ENCODE measurements at places on chromosomes 5 and 9.

DNA sequence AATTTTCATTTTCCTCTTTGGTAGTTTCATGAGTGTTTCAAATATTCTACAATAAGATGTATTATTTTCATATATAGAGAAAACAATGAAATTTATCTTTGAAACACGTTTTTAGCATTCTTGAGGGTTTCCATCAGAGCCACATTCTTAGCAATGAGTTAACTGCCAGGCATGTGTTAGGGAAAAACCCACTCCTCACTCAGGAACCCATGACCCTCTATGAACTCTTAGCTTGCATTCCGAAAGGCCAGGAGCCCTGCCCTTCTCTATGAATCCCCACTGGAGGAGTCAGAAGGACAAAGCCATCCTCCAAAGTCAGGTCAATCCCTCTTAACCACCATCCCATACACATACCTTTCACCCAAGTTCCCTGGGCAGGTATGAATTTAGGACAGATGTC is 57.5 kb downstream of the ADAMTS12 start:
- DNase-seq, result no peak

DNA sequence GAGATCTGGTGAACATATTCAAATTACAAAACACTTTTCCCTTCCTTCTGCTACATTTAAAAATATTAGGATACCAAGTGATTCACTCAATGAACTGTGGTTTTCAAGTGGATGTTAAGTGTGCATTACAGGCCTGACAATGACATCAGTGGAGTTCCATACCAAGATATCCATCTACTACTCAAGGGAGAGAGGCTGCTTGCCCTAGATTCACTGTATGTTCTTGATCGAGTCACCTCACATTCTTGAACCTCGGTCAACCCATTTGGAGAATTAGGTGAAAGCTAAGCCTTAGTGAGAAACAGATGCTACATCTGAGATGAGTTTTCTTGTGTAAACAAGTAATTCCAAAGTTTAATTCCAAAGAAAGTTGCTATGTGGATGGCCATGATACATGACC is 142.2 kb downstream of the FGF10 start:
- no peak for DNase-seq

DNA sequence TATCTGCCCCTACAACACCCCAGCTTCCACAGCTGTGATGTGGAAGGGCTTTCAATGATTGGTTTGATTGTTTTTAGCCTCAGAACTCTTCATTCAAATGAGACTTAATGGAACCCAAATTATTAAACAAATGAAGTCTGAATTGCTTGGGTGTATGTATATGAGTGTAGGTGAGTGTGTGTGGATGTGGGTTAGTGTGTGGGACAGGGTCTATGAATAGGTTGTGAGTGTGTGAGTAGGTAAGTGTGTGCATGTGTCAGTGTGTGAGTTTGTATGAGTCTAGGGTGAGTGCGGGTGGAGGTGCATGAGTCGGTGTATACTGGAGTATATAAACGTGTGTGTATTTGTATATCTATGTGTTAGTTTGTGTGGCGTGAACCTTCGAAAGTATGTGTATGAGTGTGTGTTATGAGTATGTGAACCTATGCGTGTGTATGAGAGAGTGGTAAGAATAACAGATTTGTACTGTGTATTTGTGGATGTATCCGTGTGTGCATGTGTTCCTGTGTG is 26.9 kb downstream of the COL15A1 start:
- no peak for DNase-seq

- no peak for DNase-seq
Measured at GRCh38 chr9:78866207-78867132, 569.5 kb downstream of the PSAT1 start.

DNA sequence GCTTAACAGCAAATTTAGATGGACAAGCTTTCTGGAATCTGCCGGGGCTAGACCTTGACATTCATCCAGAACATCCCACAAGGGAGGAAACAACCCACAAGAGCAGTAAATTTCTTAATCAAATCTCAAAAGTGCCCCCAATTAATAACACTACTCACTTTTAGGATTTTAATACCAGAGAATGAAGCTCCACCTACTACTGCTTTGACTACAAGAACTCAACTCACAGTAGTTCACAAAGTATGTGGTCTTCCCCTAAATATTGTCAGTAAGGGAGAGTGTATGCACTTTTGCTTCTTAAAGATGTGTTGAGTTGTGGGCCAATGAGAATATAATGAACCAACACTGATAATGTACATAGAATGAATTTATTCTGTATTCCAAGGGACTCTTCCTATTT is 94.7 kb downstream of the EBF1 start:
- DNase-seq, result no peak

DNA sequence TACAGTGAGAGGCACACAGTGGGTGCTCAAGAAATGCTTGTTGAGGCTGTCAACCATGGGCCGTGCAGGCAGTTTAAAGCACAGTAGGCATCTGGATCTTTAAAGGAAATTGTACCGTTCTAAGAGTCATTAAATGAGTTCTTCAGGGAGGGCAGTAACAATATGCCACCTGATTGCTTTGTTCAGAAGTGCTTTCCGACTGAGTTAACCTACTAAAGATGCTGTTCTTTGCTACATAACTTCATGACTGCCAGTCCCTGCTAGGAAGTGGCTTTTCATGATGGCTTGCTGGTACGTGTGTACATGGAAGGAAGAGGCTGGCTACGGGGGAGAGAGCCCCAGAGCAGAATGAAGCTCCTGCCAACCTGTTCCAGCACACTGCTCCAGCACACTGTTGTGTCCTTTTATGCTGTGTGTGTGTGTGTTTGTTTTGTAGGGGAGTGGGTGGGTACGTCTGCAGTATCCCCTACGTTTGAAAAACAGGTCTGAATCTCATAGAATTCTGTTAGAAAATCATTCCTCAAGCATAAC is 41.9 kb upstream of the PPP2R2B start:
- no peak for DNase-seq

DNA sequence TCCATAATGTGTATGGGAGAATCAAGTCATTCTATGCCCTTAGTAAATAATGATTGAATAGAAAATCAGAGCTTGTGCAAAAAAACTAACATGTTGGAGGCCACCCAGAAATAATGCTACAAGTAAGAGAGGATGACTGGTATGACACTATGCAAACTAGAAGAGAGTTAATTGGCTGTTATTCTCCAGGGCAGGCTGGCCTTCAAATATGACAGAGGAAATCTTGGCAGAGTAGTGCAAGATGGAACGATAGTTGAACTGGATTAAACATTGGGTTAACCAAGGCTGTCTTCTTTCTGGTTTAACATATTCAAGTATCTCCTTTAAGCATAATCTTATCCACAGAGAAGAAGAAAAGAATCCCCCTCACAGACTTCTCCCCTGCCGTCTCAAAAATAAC is 196.1 kb downstream of the MPDZ start:
- no peak for DNase-seq

DNA sequence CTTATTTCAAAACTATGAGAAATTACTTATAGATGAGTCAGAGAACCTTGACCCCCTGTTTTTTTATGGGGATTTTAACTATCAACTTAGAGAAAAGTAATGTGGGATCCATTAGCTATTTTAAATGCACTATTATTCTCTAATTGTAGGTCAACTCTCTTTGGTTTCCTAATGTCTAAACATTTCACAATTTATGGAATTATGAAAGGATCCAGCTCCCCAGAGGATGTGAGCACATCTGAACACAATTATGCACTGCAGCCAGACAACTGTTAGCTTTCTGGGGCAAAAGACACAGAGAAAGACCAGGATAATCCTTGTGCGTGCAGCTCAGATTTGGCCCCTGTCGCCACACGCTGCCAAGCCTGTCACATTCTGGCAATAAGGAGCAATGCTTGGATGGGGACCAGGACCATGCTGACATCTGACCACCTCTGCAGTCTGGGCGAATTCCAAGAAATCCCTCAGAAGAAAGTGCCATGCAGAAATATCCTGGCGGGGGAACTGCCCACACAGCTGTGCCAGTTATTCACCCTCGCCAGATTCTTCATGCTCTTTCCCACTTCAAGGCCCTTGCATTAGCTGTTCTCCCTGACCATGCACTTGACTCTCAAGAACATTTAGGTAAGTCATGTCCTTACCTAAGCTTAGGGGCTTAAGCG is 22.2 kb upstream of the CMBL start:
- no peak for DNase-seq

- no peak for DNase-seq
Measured at GRCh38 chr5:113375480-113376060, 59.2 kb downstream of the TSSK1B start.

DNA sequence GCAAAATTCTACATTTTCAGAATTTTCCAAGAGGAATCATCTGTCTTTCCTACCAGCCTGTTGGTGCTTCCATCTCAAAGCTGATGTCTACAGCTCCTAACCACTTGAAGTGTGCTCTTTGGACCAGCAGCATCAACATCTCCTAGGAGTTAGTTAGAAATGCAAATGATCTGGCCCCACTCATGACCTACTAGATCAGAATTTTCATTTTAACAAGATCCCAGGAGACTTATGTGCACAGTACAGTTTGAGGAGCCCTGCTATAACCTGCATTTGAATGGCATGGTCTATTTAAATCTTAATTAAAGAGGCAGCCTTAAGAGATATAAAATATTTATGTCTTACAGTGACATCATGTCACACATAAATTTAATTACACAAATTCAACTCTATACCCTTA is 33.8 kb downstream of the ITK start:
- no peak for DNase-seq

- DNase-seq, result no peak
Measured at GRCh38 chr9:132857616-132858342, 20.3 kb downstream of the AK8 start.

DNA sequence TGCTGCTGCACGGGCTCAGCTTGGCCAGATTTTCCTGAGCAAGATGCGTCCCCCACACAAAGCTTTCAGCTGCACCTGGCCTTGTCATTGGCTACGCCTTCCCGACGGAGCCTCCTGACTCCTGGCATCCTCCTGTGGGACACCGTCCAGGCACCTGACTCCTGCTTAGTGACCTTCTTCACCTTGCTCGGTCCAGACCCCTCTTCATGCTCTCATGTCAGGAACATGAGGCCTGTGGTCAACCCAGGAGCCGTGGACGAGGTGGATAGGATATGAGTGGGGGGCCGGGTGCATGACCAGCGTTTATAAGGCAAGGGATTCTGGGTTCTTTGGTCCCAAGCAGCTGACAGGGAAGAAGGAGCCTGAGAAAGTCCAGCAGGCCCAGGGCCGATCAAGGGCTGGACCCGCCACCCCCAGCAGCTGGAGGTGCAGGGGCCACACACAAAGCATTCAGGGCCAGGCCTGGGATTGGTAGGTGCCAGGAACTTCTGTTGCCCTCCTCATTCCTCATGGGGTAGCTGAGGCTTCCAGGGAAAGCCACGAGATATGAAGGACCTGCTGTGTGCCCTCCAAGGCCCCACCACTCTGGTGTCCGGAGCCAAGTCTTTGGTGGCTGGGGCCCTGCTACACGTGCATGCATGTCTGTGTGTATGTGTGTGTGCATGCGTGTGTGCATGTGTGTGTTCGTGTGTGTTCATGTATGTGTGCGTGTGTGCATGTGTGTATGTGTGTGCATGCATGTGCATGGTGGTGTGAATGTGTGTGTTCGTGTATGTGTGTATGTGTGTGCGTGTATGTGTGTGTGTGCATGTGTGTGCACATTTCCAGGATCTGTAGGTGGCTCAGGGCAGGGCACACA is 34.9 kb downstream of the SLC6A3 start:
- DNase-seq, result no peak

- no peak for DNase-seq
Measured at GRCh38 chr5:129716235-129716634, 31.7 kb upstream of the MINAR2 start.

DNA sequence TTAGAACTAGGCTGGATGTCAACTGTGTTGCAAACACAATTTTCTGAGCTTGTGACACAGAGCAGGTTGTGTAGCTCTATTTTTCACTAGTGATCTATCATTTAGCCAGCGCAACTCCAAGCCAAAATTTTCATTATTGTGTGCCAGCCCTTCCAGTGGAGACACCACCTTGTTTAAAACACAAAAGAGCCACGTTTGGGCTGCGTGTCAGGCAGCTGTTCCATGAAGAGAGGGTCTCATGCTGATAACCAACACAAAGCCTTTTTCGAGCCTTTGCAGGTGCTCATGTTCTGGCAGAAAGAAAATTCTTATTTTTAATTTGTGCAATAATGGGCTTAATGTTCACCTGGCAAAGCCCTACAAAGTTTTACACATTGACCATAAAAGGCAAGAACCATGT is 237.6 kb upstream of the RGMB start:
- no peak for DNase-seq

- DNase-seq, result no peak
Measured at GRCh38 chr5:127014573-127014972, 15.8 kb downstream of the MARCHF3 start.

- no peak for DNase-seq
Measured at GRCh38 chr5:33102551-33102950, 338.2 kb upstream of the TARS1 start.

DNA sequence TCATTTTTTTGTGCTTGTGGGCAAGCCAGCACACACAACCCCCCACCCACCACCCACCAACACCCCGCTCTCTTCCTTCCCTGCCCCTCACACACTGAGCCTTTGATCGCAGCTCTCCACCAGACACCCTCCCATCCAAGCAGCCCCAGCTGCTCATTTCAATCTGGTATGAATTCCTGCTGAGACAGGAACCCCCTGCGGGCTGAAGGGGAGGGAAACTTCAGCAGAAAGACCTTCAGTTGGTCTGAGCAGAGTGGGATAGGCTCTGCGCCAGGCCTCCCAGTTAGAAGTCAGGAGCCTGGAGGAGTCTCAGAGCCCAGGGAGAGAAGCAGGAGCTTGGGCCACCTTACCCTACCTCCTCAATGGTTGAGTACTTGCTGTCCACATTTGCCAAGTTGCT is 7.2 kb downstream of the PCDHGC5 start:
- DNase-seq, result peak; percentile 57

DNA sequence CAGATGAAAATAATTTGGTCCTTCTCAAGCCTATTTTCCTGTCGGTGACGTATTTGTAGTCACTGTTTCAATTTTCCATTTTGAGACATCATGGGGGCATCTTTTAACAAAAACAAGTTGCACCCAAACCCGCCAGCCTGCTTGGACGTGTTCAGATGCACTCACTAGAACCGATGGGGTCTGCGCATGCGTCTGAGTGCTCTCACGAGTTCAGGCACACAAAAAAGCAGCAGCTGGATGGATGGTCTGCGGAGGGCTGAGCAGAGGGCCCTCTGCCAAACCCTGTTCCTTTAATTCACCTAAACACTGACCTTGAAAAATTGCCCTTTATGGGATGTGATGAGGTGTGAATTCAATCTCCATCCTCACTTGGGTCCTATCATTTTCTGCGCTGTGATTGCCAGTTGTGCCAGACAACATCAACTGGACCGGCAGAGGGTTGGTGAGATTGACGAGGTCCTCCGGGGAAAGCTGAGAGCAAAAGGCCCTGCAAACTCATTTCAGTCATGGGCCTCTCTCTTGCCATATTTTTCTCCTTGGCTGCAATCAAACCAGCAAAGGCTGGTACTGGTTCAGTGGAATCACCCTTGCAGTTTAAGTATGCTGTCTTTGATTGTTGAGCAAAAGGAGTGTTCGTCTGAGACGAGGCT is 251.9 kb downstream of the NFIB start:
- no peak for DNase-seq

All from breast epithelium (tissue), 4 donors.